ENCODE measurements at places on chromosomes 11 and 22. TPM values are rescaled to one million over a fixed set of nuclear protein-coding genes. Genes with fewer than 3 reads are reported as not detected.

Gene JOSD1
- 52.4 TPM for total RNA-seq

Gene ANO1
- total RNA-seq: 16.4 TPM

Gene ANO9
- 129 TPM for total RNA-seq

Gene CHRDL2
- 26.5 TPM for total RNA-seq

Gene BIK
- total RNA-seq: 29.5 TPM

Gene CALCA
- not detected for total RNA-seq

Gene C11orf42
- not detected for total RNA-seq

Gene ELF5
- total RNA-seq: not detected

Gene ZNF408
- total RNA-seq: 15.5 TPM

Gene FXYD2
- 1.5 TPM for total RNA-seq

Gene ETS1
- 37.6 TPM for total RNA-seq

Gene PKDREJ
- 1.1 TPM for total RNA-seq

Gene ADORA2A
- 2.5 TPM for total RNA-seq

Gene RAG1
- 1.5 TPM for total RNA-seq

Gene GPR83
- total RNA-seq: 0.13 TPM

Gene OR5L1
- not detected for total RNA-seq

Gene YAP1
- 43.9 TPM for total RNA-seq

Gene TRIM48
- not detected for total RNA-seq

Gene SMPD1
- total RNA-seq: 57.1 TPM

Gene MUS81
- total RNA-seq: 62.5 TPM

Gene OR8J1
- not detected for total RNA-seq

Gene THY1
- 6.9 TPM for total RNA-seq

Gene RBMXL2
- not detected for total RNA-seq

Gene SLC6A5
- total RNA-seq: not detected

Gene BTG4
- not detected for total RNA-seq

Gene IGSF9B
- 6.0 TPM for total RNA-seq

Gene CEND1
- 0.35 TPM for total RNA-seq

Gene DRG1
- total RNA-seq: 48.9 TPM

Gene TEX12
- total RNA-seq: 0.42 TPM

Gene SLC25A45
- total RNA-seq: 4.4 TPM

Gene C22orf42
- not detected for total RNA-seq

Gene OR5A1
- not detected for total RNA-seq

Gene MS4A14
- total RNA-seq: 1.1 TPM

Gene APOL4
- total RNA-seq: 2.3 TPM

Gene ENTHD1
- total RNA-seq: not detected

Gene NPAS4
- total RNA-seq: 0.37 TPM

Gene OR51B6
- total RNA-seq: not detected

Gene SCUBE2
- 2.5 TPM for total RNA-seq

Gene JHY
- total RNA-seq: 1.9 TPM

Gene CATSPER1
- not detected for total RNA-seq

Gene TBC1D10A
- 34.3 TPM for total RNA-seq

Gene MAPK8IP2
- 1.2 TPM for total RNA-seq

Gene DGCR6
- total RNA-seq: 0.57 TPM

Gene KCNE3
- 31.9 TPM for total RNA-seq

Gene OR5B21
- total RNA-seq: not detected

Measured in colonic mucosa (tissue), 4 donors.